ENCODE measurements at places on chromosomes 6 and 20. TPM values are rescaled to one million over a fixed set of nuclear protein-coding genes. Genes with fewer than 3 reads are reported as not detected.

Gene NOTCH4
- polyA plus RNA-seq, result 4.9 TPM

Gene MRPS18B
- polyA plus RNA-seq, result 146 TPM

Gene LRRN4
- polyA plus RNA-seq, result not detected

Gene MYL9
- polyA plus RNA-seq, result 2.9 TPM

Gene CCN2
- polyA plus RNA-seq, result not detected

Gene ATXN1
- 5.0 TPM for polyA plus RNA-seq

Gene COL9A3
- 11.9 TPM for polyA plus RNA-seq

Gene NKX2-4
- polyA plus RNA-seq, result not detected

Gene ZC2HC1B
- polyA plus RNA-seq, result not detected

Gene KCNQ5
- polyA plus RNA-seq, result 6.9 TPM

Gene CEP57L1
- 4.9 TPM for polyA plus RNA-seq

Gene COL11A2
- polyA plus RNA-seq, result not detected

Gene RAB44
- not detected for polyA plus RNA-seq

Gene RIOK1
- polyA plus RNA-seq, result 17.7 TPM

Gene KCNB1
- polyA plus RNA-seq, result not detected

Gene NKX2-2
- polyA plus RNA-seq, result not detected

Gene C20orf202
- not detected for polyA plus RNA-seq

Gene GNAS-AS1
- not detected for polyA plus RNA-seq

Gene VNN1
- polyA plus RNA-seq, result not detected

Gene SFTA2
- 0.60 TPM for polyA plus RNA-seq

Gene TPD52L2
- 80.4 TPM for polyA plus RNA-seq

Gene ECT2L
- 0.23 TPM for polyA plus RNA-seq

Gene SLC17A1
- not detected for polyA plus RNA-seq

Gene FGD2
- polyA plus RNA-seq, result 99.8 TPM

Gene HLA-DOB
- polyA plus RNA-seq, result 368 TPM

Gene RAB32
- 0.68 TPM for polyA plus RNA-seq

Gene OTOR
- polyA plus RNA-seq, result not detected

Gene MYBL2
- 4.6 TPM for polyA plus RNA-seq

Gene SPINT3
- not detected for polyA plus RNA-seq

Gene C6orf163
- 0.56 TPM for polyA plus RNA-seq

Gene BANF2
- polyA plus RNA-seq, result not detected

Gene GJA10
- not detected for polyA plus RNA-seq

Measured in IgD-negative memory B cell (primary cell).